ENCODE measurements at places on chromosomes 6 and 20.

DNA sequence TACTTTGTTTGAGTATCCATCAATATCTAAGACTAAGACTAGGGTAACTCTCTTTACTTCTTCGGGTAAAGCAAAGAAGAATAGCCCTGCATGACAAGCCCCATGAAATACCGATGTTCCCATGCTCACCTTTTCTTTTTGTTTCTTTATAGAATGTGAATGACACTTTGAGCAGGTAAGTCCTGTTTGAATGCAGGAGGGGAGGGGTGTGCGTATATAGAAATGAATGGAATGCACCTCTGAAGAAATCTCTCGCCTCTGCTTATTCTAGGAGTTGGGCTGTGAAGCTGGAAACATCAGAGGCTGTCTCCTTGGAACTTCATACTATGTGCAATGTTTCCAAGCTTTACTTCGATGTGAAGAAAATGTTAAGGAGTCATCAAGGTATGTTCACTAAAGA lies 10.3 kb downstream of the TRIM38 start:
- DNase-seq, result no peak

- DNase-seq, result no peak
Observed at GRCh38 chr6:4603291-4603690, 172.9 kb upstream of the CDYL start.

GRCh38 chr20:35939264-35939663 lies 15.0 kb downstream of the SCAND1 start:
- DNase-seq, result no peak

- DNase-seq, result no peak
Observed at GRCh38 chr6:166736634-166737033, 109.6 kb upstream of the RPS6KA2 start.

Data from NCI-H146 (cell line).